Daoy (cell line): ENCODE measurements at places on chromosomes 1 and 21. TPM values are rescaled to one million over a fixed set of nuclear protein-coding genes. Genes with fewer than 3 reads are reported as not detected.
A peak's percentile ranks its signal among the peaks of the same experiment; 100 is the strongest.

The NBPF6 gene
- not detected in 2 replicates for total RNA-seq

GRCh38 chr1:66563941-66564630, 30.1 kb downstream of the SGIP1 start:
- peak; percentile 92 for DNase-seq

GRCh38 chr1:12480748-12481362, 137.2 kb downstream of the DHRS3 start:
- DNase-seq, result peak; percentile 90

DNA sequence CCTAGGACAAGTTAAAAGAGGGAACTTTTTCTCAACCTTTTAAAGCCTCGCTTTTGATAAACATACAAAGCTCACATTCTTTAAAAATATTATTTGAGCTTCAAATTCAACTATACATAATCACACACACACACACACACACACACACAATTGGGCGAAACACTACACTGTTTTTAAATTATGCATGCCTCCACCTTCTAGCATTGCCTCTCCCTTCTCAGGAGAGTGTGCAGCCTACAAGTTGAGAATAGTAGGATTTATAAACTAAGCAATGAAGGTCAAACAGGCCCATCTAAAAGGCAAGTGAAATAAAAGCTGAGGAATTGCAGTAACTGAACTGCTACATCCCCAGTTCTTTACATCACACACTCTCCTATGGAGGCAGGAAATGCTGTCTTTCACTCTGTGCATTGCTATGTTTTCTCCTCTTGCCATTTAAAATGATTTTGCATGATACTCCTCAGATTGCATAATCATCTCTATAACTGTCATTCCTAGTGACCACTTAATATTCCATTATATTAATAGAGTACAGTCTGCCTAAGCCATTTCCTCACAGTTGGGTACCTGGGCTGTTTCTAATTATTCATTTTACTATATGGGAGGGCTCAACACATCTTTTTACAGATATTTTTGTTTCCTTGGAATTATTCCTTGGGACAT, 92.5 kb upstream of the KCNE2 start:
- no peak for DNase-seq

The ATP1A4 gene
- not detected in 2 replicates for total RNA-seq

- DNase-seq, result no peak
Measured at GRCh38 chr21:33028287-33028670, 2.5 kb downstream of the OLIG2 start.

The SYT2 gene
- total RNA-seq, result under 0.01 TPM in 1 of 2 replicates, not detected in the other

- DNase-seq, result no peak
Measured at GRCh38 chr1:51750729-51751128, 127.8 kb downstream of the NRDC start.

The KLHDC9 gene
- not detected in 2 replicates for total RNA-seq

- DNase-seq, result no peak
Measured at GRCh38 chr21:15309721-15310120, 244.9 kb upstream of the NRIP1 start.

DNA sequence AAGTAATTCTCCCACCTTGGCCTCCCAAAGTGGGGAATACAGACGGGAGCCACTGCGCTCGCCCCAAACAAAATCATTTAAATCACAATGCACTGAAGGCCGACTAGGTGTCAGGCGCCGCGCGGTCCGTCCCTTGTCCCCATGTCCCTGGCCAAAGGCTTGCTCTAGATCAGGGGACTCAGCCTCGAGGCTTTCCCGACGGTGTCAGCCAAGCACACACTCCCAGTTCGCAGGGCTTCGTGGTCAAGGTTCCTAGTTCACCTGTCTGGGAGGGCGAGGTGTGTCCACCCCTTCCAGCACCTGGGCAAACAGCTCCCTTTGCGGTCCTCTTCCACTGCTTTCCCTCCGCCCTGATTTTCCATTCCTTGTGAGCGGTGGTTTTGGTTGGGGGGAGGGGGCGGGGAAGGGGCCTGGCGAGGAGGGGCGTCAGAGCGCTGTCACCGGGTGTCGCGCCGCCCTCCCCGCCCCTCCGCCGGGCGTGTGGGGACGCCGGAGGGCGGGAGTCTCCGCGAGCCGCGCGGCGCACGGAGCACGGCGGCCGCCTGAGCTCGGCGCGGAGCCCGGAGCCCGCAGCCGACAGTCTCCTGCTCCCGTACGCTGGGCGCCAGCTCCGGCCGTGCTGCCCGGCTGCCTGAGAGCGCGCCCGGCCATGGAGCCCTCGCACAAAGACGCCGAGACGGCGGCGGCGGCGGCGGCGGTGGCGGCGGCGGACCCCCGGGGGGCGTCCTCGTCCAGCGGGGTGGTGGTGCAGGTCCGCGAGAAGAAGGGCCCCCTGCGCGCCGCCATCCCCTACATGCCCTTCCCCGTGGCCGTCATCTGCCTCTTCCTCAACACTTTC, at the start of gene STUM:
Gene STUM (plus strand): TSS at position 509 of the 838 bp plus-strand sequence. CDS start 141 bp downstream, at position 650.
- peak; percentile 47 for DNase-seq

The CFHR5 gene
- total RNA-seq, result not detected in 2 replicates
